Spleen (tissue), 13 donors: ENCODE measurements at places on chromosomes 7 and 10.

DNA sequence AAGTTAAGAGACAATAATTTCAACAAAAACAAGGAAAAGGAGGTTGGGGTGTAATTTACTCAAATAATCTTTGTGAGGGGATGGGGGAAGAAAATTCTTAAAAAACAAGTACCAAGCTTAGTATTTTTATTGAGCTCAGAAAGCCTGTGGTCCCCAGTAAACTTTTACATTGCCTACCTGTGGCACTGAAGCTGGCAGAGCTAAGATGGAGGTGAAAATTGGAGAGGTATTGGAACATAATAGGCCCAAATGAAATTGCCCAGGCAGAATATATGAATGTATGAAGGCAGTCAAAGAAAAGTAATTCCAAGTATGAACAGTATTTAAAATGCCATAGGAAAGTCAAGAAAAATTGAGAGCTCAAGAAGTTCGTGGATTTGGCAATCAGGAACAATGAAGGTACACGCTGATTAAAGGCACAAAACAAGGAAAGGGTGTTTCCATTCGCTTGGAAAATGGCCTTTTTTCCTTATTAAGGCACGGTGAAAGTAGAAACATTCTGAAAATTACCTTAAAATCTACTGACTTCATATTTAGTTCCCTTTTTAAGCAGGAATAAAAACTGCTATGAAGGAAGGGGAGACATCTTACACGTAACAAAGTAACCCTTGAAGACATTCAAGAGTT is 3.4 kb upstream of the KMT2E start:
- DNase-seq: no peak

GRCh38 chr10:131858118-131858515 is 42.7 kb upstream of the PPP2R2D start:
- DNase-seq: peak; percentile 56

GRCh38 chr10:68578974-68579373 is 18.8 kb downstream of the TET1 start:
- DNase-seq: no peak

- no peak for DNase-seq
Measured at GRCh38 chr7:21113609-21114415, 314.1 kb upstream of the SP4 start.

DNA sequence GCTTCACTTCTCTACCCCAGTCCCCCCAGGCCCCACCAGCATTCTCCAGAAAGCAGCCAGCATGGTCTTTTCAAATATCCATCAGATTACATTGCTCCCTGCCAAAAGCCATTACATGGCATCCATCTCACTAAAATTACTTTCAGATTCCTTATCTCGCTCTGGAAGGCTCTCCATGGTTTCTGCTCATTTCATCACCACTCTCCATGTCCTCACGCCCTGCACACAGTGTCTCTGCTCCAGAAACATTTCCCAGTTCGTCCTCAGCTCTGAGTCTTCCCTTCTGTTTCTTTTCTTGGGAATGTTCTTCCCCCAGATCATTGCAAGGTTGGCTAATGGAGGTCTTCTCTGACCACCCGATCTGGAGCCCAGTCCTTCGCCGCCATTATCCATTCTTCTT is 499.1 kb downstream of the KCNMA1 start:
- no peak for DNase-seq

DNA sequence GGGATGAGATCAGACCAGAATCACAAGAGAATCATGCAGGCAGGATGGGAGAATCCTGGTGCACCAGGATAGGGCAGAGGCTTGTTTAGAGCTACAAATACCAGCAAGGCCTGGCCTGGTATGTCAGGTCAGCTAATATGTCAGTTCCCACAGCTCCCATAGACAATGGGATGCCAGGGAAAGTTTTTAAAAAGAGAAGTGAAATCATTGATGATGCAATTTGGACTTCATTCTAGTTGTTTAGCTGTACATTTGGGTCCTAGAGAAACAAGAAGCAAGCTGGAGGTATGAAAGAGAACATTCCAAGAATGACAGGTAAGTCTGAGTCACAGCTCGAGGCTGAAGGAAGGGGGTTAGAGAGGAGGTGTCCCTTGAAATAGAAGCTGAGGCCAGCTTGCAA is 45.2 kb downstream of the GPR141 start:
- no peak for DNase-seq

GRCh38 chr7:47677664-47678063 is 95.8 kb upstream of the TNS3 start:
- DNase-seq: no peak

- DNase-seq: no peak
Measured at GRCh38 chr10:23918839-23919238, 290.1 kb upstream of the KIAA1217 start.

GRCh38 chr10:3067859-3068179 is 471 bp downstream of the PFKP start:
- no peak for DNase-seq

DNA sequence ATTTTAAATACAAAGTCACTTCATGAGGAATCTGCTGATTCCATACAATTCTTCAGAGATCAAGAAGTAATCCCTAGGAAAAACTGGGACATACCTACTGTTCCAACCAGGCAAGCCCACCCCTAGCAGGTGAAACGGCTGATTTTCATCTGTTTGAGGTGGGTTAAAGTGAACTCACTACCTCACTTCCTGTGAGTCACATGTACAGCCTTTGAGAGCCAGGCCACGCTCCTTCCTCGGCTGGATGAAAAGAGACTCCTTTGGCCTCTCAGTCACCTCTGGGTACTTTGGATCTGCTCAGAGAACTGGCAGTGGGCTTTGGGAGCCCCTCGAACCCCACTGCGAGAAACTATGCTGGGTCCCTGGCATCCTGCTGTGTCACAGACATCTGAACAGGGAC is 68.2 kb downstream of the CHST15 start:
- peak; percentile 58 for DNase-seq

- no peak for DNase-seq
Measured at GRCh38 chr10:20890491-20891337, 6.4 kb downstream of the NEBL start.

DNA sequence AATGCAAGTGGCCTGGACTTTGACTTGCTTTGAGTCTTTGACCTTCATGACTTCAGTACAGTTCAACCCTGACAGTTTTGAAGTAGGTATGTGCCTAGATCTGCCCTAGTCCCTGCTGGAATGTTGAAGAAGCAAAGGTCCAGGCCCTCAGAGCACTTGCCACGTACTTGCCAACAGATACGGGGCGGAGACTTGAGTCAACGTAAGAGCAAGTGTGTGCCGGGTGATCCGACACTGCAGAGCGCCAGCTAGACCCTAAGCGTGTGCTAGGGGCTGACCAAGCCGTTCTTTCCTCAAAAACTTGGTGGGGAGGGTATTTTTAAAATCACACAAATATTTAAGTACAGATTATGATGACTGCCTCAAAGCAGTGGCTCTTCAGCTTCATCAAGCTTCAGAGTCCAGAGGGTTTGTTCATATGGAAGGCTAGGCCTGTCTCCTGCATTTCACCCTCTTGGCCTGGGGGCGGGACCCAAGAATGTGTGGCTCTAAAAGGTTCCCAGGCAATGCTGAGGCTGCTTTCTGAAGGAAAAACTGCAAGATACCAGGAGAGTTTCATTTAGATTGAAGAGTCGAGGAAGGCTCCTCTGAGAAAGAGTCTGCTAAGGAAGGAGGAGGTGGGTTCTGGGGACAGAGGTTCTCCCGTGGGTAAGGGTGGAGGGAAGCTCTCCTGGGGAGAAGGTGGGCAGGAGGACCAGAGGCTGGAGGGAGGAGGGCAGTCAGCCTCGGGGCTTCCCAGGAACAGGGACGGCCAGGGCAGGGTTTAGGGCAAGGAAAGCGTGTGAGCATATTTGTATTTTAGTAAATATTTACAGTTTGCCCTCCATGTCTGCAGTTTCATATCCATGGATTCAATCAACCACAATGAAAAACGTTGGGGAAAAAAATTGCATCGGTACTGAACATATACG is 160.3 kb downstream of the EGFR start:
- no peak for DNase-seq

DNA sequence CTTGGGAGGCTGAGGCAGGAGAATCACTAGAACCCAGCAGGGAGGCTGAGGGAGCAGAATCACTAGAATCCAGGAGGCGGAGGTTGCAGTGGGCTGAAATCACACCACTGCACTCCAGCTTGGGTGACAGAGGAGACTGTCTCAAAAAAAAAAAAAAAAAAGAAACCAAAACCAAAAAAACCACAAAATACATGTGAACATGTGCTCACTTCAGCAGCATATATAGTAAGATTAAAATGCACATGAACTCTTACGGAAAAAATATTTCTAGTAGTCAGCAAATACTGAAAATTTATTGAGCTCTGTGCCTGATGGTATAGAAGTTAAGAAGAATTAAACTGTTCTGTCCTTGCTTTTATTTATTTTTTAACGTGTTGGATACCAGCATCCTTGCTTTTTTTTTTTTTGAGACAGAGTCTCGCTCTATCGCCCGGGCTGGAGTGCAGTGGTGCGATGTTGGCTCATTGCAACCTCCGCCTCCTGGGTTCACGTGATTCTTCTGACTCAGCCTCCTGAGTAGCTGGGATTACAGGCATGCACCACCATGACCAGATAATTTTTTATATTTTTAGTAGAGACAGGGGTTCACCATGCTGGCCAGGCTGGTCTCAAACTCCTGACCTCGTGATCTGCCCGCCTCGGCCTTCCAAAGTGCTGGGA is 9.6 kb upstream of the ZNF487 start:
- no peak for DNase-seq

- no peak for DNase-seq
Measured at GRCh38 chr7:36969376-36969775, 245.1 kb upstream of the AOAH start.

DNA sequence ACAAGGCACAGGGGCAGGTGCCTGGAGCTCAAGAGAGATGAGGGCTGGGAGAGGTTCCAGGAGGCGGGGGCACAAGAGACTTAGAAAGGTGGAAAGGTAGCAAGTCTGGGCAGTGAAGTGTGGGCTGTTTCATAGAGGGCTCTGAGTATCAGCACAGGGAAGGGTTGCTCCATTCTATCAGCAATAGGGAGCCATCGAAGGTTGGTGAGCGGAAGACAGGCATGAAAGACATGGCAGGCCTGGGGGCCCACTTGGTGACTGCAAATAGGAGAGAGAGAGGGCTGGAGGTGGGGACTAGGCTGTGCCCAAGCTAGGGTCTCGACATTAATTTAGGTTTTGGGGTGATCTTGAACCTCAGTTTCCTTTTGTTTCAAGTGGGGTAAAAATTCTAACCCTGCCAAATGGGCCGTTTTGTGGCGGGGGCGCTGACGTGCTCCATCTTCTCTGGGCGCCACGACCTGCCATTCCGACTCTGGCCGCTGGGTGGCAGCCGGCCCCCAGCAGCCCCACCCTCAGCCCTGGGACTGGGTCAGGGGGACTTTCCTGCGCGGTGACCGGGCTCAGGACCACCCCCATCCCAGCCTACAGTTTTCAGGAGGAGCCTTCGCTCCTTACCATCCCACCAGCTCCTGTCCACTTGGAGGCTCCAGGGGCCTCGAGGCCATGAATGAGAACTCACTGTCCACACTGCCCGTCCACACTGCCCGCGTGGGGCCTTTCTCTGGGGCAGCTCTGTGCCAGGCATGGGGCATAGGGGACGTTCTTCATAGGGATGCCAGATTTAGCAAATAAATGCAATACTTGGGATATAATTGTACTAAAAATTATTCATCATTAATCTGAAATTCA is 37.2 kb upstream of the PCBD1 start:
- DNase-seq: peak; percentile 87
